ENCODE measurements at places on chromosomes 5 and 9.

GRCh38 chr9:13675638-13676000 lies 396.1 kb upstream of the MPDZ start:
- no peak for DNase-seq

DNA sequence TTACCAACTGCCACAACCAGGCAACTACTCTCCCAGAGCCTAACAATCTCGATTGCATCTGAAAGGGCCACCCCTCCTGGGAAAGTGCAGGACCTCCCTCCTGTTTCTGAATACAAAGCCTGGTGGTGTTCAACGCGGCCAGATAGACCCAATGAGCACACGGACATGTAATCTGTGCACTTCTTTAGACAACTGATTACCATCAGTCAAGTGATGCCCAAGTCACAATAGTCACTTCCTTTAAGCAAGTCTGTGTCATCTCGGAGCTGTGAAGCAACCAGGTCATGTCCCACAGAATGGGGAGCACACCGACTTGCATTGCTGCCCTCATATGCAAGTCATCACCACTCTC lies 739 bp downstream of the C9orf72 start:
- DNase-seq: peak; percentile 44

DNA sequence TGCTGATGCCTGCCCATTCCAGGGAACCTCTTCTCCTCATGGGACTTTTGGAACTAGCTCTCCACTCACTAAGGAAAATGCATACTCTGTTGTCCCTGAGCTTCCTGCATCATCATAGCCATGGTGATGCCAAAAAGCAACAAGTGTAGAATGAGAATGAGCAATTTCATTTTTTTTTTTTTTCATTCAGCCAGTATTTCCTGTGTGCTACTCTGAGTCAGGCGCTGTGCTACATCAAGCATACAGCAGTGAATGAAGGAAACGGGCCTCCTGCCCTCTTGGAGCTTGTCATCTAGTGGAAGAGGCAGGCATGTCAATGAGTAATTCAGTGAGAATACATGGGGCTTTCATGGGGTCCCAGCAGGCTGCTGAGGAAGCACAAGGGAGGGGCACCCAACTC lies 483.1 kb downstream of the BNC2 start:
- no peak for DNase-seq

GRCh38 chr5:5981562-5981961 lies 396.8 kb downstream of the MED10 start:
- no peak for DNase-seq

DNA sequence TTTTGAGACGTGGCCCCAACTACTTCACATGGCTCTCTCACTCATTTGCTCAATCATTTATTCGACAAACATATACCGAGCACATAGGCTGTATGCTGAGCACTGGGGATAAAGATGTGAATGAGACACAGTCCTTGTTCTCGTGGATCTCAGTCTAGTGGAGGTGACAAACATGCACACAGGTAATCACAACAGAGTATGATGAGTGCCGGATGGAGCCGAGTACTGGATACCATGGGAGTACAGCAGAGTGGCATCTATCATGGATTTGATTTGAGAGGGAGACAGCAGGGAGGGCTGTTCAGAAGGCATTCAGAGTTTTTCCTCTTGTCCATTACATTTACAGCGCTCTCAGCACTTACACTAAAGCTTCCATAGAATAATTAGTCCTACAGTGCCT lies 259.8 kb downstream of the SLIT3 start:
- no peak for DNase-seq

GRCh38 chr9:99121604-99122003 lies 16.7 kb downstream of the TGFBR1 start:
- DNase-seq: no peak

GRCh38 chr9:75085640-75086039 lies 2.3 kb downstream of the NMRK1 start:
- DNase-seq: no peak

- no peak for DNase-seq
Observed at GRCh38 chr9:69155341-69156030, 18.6 kb upstream of the TJP2 start.

- no peak for DNase-seq
Observed at GRCh38 chr9:131104016-131104740, 7.8 kb downstream of the AIF1L start.

DNA sequence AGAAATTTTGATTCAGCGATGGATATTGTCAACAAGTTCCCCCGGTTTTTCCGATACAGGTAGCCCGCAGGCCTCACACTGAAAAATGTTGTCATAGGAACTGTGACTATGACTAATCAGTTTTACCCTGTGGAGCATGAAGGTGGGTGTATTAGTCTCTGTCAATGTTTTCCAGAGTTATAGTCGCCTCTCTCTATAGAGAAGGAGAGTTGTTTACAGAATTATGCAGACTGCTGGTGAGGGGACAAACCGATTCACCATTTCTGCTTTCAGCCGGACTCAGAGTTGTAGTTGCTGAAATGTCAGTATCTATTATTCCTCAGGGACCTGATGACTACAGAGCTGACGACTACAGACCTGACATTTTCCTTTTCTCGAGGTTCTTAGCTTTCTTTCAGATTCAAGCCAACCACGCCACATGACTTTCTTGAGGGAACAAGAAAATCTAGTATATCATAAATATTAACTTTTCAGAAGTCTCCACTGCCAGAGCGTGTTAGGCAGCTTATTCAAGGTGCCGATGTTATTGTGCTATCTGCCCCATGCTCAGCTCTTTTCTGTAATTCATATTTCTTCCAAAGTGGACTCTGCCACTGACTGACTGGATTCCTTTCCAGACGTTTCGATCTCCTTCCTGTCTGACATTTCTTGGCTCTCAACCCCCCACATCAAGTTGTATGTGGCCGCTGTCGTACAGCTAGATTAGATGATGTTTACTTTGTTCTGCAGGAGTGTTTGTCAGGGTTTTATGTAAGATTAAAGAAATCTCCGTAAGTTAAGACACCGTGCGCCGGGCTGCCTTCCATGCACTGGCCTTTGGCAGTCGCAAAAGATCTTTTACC lies 178.1 kb downstream of the FGF1 start:
- DNase-seq: no peak

GRCh38 chr5:5658226-5658625 lies 235.7 kb downstream of the ICE1 start:
- no peak for DNase-seq

GRCh38 chr9:126149661-126150060 lies 177.0 kb upstream of the MVB12B start:
- no peak for DNase-seq

DNA sequence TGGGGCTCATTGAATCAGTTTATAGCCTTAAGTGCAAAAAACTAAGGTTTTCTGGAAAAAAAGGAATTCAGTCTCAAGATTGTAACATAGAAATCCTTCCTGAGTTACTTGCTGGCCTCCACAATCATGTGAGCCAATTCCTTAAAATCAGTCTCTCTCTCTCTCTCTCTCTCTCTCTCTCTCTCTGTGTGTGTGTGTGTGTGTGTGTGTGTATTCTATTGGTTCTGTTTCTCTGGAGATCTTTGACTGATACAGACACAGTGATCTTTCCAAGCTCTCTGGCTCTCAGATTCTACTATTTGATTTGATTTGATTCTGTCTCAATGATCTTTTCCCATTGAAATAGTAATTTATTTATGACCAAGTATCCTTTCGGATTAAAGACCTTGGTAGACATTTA lies 74.6 kb downstream of the CFAP95 start:
- DNase-seq: no peak
